Left colon (tissue), 2 donors: ENCODE measurements at places on chromosomes 2 and 18. TPM values are rescaled to one million over a fixed set of nuclear protein-coding genes. Genes with fewer than 3 reads are reported as not detected.

DNA sequence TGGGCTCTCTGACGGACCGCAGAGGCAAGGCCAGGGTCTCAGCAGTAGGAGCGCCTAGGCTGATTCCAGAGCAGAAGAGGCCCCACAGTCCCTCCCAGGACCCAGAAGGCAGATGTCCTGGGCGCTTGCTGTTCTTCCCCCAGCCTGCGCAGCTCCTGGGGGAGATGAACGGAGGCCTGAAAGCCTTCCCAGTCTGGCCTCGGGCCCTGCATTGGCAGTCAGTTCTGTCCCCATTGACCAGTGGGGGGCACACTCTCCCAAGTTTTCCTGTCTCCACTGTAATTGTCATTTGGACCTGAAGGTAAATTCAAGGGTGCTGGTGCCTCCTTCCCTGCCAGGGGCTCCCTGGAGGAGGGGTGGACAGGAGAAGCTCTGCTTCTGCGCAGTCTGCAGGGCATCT, 345.7 kb downstream of the CYP26B1 start:
- DNase-seq, result peak; percentile 39

GRCh38 chr2:70771446-70771845, 3.4 kb upstream of the ADD2 start:
- DNase-seq, result no peak

DNA sequence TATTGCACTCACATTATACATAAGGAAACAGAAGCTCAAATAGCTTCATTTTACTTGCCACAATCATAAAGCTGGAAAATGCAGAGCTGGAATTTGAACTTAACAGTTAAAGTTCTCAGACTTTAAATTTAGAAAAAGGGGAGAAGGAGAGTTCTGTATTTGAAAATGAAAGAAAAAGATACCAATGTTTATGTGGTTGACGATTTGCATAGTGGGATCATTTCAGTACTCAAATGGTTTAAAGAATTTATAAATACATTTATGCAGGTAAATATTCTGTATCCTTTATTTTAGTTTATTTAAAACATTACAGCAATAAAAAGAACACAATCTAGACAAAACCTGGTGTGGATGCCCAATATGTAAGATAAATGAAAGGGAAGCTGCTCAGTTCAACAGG, 25.5 kb upstream of the STAT4 start:
- no peak for DNase-seq

GRCh38 chr2:65320042-65320725, 92.6 kb downstream of the ACTR2 start:
- DNase-seq, result no peak

GRCh38 chr2:68727683-68728375, 6.8 kb upstream of the ARHGAP25 start:
- DNase-seq, result no peak

- no peak for DNase-seq
Measured at GRCh38 chr2:239704737-239705136, 303.9 kb upstream of the HDAC4 start.

ANKRD29 gene
- total RNA-seq, result 2.5 TPM

KIF5C gene
- total RNA-seq, result 1.4 TPM

ACVR1C gene
- total RNA-seq, result 15.7 TPM
